ENCODE measurements at places on chromosomes 1 and 21. TPM values are rescaled to one million over a fixed set of nuclear protein-coding genes. Genes with fewer than 3 reads are reported as not detected.

GRCh38 chr1:41411229-41411628 is 50.0 kb downstream of the FOXO6 start:
- DNase-seq, result no peak

DNA sequence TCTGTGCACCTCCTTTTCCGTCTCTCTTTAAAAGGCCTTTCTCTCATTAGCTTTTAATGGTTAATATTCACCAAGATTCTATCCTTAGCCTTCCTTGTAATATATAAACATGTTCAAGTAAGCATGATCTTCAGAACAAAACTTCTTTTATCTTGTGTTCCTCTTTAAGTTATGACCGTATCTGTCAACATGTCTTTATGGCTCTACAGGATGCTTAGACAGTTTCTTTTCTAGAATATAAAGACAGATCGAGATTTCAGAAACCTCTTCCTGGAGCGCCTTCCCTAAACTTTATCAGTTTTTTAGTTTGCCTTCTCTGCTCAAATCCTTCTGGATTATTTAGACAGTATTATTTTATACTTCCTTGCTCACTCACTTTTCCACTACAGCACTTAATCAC is 7.2 kb downstream of the RO60 start:
- DNase-seq, result no peak

GRCh38 chr1:23563003-23563402 is 3.7 kb upstream of the ID3 start:
- DNase-seq, result no peak

GRCh38 chr1:175090780-175091179 is 23.1 kb downstream of the TNN start:
- DNase-seq, result no peak

- DNase-seq, result no peak
These were observed at the start of gene NPR1 for GRCh38 chr1:153678519-153679336. TSS of gene NPR1 (plus strand) at chr1:153678688. CDS start at chr1:153679109, 421 bp downstream.

SLC22A15 gene
- total RNA-seq, result 3.1 TPM

HAO2 gene
- not detected for total RNA-seq

DNA sequence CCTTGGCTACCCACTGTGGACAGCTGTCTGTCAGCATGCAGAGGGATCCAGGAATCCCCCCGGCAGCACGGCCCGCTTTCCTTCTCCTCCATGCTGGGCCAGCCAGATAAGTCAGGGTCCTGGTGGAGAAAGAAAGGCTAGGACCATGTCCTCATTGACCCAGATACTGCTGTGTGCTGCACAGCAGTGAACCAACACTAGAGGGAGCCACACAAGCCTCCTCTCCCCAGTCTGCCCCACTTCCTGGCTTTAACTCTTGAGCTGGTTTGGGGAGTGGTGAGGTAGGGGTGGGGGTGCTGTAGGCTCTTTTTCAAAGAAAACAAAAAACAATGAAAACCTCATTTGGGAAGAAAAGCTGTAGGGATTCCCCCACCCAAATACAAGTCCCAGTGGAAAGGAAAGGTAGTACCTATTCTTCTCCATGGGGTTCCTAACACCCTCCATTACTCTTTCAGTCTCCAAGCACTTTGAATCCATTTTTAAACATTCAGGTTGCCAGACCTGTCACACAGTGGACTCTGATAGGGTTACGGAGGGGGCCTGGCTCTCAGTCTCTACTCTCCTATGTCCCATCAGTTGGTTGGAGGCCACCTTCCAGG is 84.9 kb upstream of the CD1D start:
- no peak for DNase-seq

RASSF5 gene
- 5.4 TPM for total RNA-seq

ADPRS gene
- 28.2 TPM for total RNA-seq

CTSS gene
- total RNA-seq, result 0.57 TPM

RGS1 gene
- total RNA-seq, result not detected

CCDC24 gene
- total RNA-seq, result 23.3 TPM

CYYR1 gene
- 0.12 TPM for total RNA-seq

DNA sequence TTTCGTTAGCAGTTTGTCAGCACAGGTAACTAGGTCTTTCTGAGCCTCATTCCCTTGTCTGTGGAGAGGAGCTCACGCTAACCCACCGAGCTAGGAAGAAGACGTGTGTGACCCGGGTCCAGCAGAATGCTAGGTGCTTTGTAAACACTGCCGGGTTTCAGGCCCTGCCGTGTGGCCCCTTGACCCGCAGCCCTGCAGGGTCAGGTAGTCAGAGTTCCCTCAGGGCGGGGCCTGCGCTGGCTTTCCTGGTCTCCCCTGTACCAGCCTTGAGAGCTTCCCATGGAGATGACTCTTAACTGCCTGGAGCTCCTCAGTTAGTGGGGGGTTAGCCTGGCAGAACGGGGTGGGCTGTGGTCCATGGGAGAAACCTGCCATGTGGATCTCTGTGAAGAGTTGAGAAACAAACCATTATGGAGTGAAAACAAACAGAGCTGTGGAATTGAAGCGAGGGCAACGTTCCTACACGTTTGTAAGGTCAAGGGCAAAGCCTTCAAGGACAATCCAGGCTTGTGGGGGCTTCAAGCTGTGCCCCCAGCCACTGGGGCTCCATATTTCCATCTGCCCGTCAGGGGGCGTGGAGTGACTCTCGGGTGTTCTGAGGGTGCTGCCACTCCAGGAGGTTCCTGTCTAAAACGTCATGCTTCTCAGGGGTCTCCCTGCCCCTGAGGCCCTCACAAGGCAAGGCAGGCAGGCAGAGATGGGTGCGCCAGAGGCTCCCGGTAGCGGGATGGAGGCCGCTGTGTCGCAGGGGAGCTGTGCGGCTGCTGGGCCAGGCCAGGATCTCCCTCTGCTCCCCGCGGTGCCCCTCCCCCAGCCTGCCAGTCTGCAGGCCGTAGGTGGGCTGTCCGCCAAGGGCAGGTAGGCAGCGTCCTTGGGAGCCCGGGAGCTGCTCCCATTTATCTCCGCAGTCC is 23.8 kb downstream of the LHX4 start:
- no peak for DNase-seq

NR0B2 gene
- total RNA-seq, result not detected

DNA sequence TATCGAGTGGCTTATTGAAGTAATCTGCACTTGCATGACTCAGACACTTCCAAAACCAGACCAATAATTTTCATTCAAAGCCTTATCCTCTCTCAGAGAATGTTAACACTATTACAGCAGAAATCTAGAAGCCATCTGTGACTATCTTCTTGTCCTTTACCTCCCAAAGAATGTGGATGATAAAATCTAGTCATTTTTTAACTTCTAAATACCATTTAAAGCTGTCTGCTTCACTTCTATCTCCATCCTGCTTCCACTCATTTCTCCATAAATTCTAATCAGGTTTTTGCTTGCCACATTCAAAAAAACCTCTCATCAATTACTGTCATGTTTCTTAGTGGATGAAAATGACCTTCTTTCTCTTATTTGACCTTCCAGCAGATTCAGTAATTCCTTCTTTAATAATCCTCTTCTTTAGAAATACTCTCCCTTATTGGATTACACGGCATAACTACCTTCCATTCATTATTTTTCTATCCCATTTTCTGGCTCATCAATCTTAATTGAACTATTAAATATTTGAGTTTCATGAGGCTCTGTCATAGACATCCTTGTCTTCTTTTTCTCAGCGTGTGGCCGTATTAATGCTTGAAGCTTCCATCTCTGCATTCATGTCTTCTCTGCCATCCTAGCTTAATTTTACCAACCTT is 1999.4 kb downstream of the MRPL39 start:
- DNase-seq, result no peak

DNA sequence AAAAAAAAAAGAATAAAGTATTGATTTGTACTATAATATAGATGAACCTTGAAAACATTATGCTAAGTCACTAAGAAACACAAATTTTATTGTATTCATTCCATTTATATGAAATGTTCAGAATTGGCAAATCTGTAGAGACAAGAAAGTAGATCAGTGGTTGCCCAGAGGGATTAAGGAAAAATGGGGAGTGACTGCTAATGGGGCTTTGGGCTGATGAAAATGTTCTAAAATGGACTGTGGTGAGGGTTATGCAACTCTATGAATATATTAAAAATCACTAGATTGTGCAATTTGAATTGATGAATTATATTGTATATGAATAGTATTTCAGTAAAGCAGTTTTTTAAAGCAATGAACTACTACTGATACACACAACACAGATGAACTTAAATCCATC is 10.0 kb downstream of the GDAP2 start:
- DNase-seq, result no peak

MYOG gene
- total RNA-seq, result not detected

DNA sequence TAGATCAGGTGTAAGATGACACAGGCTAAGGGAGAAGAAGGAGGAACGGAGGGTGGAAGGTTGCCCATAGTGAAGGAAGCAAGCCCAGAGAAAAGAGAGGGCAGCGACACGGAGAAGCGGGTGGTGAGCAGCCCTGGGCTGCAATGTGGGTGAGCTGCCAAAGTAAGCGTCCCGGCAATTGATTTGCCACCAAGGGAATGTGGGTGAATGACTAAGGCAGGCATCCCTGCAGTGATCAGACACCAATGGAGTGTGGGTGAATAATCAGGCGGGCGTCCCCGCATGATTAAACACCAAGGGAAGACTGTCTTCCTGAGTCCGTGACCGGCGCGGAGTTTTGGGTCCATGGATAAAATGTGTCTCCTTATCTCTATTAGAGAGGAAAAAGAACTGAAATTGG is 79.6 kb downstream of the UCHL5 start:
- DNase-seq, result peak; percentile 69

GRCh38 chr1:34885405-34886247 is 26.1 kb upstream of the SMIM12 start:
- DNase-seq, result no peak

CLIC4 gene
- 77.2 TPM for total RNA-seq

DNA sequence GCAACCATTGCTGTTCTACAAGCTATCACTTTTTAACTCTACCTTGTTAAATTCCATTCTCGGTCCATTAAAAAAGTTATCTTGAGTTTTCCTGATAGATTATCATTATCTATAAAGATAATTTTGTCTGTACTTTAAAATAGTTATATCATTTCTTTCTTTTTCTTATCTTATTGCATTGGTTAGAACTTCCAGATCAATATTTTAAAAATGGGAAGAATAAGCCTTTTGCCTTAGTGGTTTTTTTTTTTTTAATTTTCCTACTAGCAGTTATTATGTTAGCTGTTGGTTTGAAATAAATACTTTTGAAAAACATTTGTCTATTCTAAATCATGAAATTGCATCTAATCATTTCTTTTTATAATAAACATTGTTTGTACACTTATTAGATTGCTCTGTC is 71.0 kb upstream of the ATF3 start:
- no peak for DNase-seq

- DNase-seq, result no peak
These were observed 117.9 kb downstream of the SLC30A10 start for GRCh38 chr1:219810451-219810850.

GRCh38 chr1:100752791-100753190 is 33.2 kb downstream of the VCAM1 start:
- DNase-seq, result no peak

GRCh38 chr1:66725885-66726665 is 26.2 kb upstream of the DYNLT5 start:
- DNase-seq, result peak; percentile 45

GRCh38 chr1:45820788-45821187 is 17.4 kb downstream of the MAST2 start:
- DNase-seq, result no peak

CD1C gene
- not detected for total RNA-seq

OLFML3 gene
- 0.25 TPM for total RNA-seq

GRCh38 chr1:29171089-29171488 is 10.6 kb downstream of the SRSF4 start:
- DNase-seq, result no peak

TRPM2 gene
- 28.1 TPM for total RNA-seq

DNA sequence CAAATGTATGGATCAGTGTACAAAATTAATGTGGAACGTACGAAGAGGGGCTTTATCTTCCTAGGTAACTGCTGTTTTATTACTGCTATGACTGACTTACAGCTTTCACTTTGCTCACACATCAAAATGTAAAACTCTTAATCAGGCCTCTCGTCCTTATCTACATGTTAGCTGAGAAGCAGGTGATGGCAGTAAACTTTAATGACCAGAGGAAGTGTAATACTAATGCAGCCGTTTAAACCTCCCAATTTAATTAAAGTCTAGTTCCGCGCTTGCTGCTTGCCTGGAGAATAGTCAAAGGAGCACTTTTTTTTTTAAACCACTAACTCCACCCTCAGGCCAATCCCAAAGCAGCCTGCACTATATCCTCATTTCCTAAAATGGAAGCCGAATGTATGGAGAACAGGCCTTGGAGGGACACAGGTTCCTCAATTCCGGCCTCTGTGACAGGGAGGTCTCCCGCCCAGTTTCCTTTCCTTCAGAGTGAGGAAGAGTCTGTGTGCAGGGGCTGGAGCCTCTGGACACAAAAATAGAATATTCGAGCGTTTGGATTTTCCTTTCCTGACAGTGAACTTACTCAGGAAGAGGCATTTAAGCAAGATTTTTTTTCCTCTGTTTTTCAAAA is 36.7 kb upstream of the RASAL2 start:
- no peak for DNase-seq

GRCh38 chr1:234486858-234487840 is 8.2 kb upstream of the TARBP1 start:
- DNase-seq, result no peak

ZBTB8B gene
- 0.25 TPM for total RNA-seq

OR2T35 gene
- not detected for total RNA-seq

SLC16A4 gene
- 0.20 TPM for total RNA-seq

SEC16B gene
- 1.2 TPM for total RNA-seq

GRCh38 chr1:32953495-32953894 is 11.1 kb downstream of the RNF19B start:
- DNase-seq, result no peak

- no peak for DNase-seq
These were observed 458.7 kb upstream of the ADAMTS5 start for GRCh38 chr21:27425574-27425973.

GRCh38 chr1:223750730-223751570 is 38.6 kb downstream of the CAPN2 start:
- DNase-seq, result no peak

SAMD11 gene
- total RNA-seq, result 11.5 TPM

GRCh38 chr1:110048923-110049601 is 14.6 kb downstream of the STRIP1 start:
- DNase-seq, result no peak

GRCh38 chr1:204359131-204359473 is 627 bp downstream of the PLEKHA6 start:
- DNase-seq, result no peak

SPRR2G gene
- total RNA-seq, result not detected

PATJ gene
- total RNA-seq, result 48.8 TPM

- no peak for DNase-seq
These were observed 61.6 kb upstream of the TENT5B start for GRCh38 chr1:27074175-27074780.

TNNT2 gene
- 2.0 TPM for total RNA-seq

- DNase-seq, result no peak
These were observed 35.2 kb upstream of the B3GALT2 start for GRCh38 chr1:193221651-193222050.

TRIM67 gene
- total RNA-seq, result 0.02 TPM
